ENCODE measurements at places on chromosomes 13 and 19.

DNA sequence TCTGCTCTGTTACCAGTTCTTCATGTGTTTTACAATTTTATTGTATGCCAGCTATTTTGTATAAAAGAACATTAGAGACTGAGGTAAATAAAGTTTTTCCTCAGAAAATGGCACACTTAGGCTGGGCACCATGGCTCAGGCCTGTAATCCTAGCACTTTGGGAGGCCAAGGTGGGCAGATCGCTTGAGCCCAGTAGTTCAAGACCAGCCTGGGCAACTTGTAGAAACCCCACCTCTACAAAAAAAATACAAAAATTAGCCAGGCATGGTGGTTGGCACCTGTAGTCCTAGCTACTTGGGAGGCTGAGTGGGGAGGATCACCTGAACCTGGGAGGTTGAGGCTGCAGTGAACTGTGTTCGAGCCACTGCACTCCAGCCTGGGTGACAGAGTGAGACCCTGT lies 32.0 kb downstream of the CCDC8 start:
- no peak for DNase-seq

GRCh38 chr19:23525276-23525852 lies 130.1 kb upstream of the ZNF91 start:
- DNase-seq: no peak

DNA sequence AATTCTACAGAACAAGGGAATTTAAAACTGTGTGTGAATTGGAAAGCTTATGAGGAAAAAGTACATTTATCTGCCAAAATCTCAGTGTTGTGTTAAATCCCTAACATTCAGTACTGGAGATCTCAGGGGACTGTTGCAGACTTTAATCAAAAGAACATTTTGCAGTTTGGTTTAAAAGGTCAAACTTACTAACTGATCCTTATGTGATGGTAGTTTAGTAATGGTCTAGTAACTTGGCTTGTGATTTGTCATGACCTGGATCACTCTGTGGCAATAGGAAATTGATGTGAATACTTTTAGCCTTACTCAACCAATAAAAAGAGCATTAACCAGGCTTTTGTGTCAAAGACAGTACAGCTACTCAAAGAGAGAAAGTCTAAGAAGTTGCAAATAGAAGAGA lies 862.1 kb upstream of the MIR17HG start:
- DNase-seq: no peak

DNA sequence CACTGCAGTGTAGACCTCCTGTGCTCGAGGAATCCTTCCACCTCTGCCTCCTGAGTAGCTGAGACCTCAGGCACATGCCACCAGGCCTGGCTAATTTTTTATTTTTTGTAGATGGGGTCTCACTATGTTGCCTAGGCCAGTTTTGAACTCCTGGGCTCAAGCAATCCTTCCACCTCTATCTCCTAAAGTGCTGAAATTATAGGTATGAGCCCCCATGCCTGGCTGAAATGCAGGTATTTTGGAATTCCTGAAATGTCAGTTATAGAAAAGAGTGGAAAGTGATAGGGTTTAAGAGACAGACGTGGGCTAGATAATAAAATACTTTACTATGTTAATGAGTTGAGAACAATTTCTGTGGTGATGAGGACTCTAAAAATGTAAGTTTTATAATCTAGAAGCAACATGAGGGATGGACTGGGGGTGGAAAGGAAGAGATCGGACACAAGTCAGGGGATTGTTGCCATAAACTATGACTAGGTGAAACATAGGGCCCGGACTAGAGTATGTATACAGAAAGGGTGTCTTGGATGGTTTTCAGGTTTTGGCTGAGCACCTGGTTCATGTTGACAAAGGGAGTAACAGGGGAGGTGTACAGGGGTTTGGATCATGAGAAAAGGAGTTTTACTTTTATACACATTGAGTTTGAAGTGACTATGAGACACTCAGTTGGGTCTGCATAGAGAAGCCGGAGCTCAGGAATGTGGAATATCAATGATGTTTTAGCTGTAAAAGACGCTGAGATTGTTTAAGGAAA lies 165.6 kb upstream of the STARD13 start:
- DNase-seq: no peak
